ENCODE measurements at places on chromosomes 3 and 15.

DNA sequence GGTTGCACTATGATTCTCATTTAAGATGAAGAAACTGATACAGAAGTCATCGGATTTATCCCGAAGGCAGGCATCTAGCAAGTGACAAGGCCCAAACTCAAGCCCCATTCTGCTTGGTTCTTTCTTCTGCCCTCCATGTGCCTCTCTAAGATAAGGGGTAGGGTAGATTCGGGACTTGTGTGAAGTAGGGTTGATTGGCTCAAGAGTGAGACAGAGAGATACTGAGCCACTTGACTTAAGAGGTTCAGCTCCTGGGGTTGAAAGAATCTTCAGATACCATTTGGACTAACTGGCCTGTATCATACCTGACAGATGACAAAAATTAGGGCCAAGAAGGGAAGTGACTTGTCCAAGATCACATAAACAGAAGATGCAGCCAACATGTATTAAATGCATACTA is 891 bp downstream of the RFT1 start:
- peak overlapping the region; percentile 77 for H3K4me3 ChIP-seq
- peaks cover 13% of the 10 kb centered on the region for H3K36me3 ChIP-seq
- DNase-seq, result no peak

- no peaks in the 10 kb centered on the region for H3K4me1 ChIP-seq
- DNase-seq, result no peak
- H3K36me3 ChIP-seq, result no peaks in the 10 kb centered on the region
- H3K27me3 ChIP-seq, result no peaks in the 10 kb centered on the region
- H3K27ac ChIP-seq, result no peak overlapping the region
Measured at GRCh38 chr15:63877713-63878271, 44.0 kb upstream of the HERC1 start.

- no peak overlapping the region for H3K4me3 ChIP-seq
- H3K27me3 ChIP-seq, result no peaks in the 10 kb centered on the region
- peaks cover 98% of the 10 kb centered on the region for H3K4me1 ChIP-seq
- DNase-seq, result no peak
- H3K36me3 ChIP-seq, result no peaks in the 10 kb centered on the region
Measured at GRCh38 chr15:63523306-63523990, 19.1 kb downstream of the USP3 start.

DNA sequence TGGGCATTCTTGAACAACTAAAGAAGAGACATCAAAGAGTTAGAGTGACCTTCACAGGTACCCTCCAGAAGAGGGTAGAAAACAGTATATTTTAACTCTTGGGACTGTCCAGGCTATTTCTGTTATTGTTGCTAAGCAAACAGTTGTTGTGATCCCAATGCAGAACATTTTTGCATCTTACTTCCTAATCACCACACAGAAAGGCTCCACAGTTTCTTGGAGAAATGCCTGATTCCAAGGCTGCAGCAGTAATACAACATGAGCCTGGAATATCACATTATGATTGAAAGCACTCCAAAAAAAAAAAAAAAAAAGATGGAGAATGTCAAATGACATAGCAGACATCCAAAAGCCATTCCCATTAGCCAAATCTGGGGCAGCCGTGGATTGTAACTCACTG is 195.6 kb downstream of the CTNNB1 start:
- no peak overlapping the region for H3K27ac ChIP-seq
- no peaks in the 10 kb centered on the region for H3K36me3 ChIP-seq
- no peak overlapping the region for H3K4me3 ChIP-seq
- H3K4me1 ChIP-seq, result no peaks in the 10 kb centered on the region
- no peak for DNase-seq

GRCh38 chr15:99345832-99346462 is 94.7 kb downstream of the LRRC28 start:
- no peaks in the 10 kb centered on the region for H3K27me3 ChIP-seq
- DNase-seq, result no peak
- H3K4me3 ChIP-seq, result no peak overlapping the region
- H3K36me3 ChIP-seq, result no peaks in the 10 kb centered on the region
- no peak overlapping the region for H3K27ac ChIP-seq

DNA sequence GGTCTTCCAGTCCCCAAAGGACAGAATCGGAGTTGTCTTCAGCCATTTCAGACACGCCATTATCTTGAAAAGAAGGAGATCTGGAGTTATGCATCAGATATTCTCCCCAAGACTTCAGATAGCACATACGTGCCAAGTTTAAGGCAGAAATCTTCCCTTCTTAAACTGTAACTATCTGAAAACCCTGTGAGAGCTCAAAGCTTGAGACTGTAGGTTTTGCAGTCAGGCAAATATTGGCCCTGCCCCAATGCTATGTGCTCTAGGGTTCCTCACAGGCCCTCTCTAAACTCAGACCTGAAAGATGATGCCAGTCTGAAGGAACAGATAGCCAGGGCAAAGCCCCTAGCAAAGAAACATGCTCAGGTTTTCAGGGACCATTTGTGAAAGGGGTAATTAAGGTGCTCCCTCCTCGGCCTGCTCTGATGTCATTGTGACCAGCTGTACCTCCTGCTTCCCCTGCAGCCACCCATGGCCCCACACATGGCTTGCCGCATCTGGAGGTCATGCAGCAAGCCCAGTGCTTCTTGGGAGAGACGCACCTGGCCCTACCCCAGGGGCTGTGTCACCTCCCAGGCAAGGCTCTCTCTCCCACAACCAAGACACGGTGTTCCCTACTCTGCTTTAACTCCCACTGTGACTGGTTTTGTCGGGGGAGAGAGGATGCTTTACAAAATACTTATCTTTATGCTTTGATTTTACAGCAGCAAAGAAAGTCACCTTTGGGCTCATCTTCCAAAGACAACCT is 53.4 kb upstream of the POMGNT2 start:
- DNase-seq, result no peak
- peaks cover 25% of the 10 kb centered on the region for H3K4me1 ChIP-seq
- H3K36me3 ChIP-seq, result no peaks in the 10 kb centered on the region
- H3K27me3 ChIP-seq, result no peaks in the 10 kb centered on the region

DNA sequence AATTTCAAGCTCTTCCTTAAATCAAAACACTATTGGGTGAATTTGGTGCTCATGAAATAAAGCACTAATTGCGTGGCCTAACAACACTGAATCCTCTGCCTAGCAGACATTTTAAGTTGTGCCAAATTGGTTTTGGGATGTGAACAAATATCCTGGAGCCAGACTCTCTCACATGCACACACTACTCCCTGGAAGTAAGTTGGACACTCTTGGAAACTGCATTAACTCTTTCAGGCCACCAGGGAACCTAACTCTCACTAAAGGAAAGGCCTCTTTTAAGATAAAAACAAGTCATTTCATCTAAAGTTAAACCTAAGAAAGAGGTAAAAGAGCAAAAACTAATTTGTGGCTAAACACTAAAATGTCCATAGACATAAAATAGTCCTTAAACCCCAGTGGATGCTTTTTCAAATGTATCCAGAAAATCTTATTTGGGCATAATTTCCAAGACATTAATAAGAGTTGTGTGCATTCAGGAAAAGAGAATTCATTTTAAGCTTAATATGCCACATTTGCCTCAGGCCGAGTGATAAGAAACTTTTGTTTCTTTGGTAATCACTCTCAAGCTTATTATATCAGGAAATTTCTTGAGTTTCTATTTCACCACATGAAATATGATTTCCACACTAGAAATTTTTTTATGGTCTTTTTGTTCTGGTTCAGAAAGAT is 61.8 kb downstream of the ZBTB20 start:
- no peak for DNase-seq
- H3K27ac ChIP-seq, result no peak overlapping the region
- H3K27me3 ChIP-seq, result no peaks in the 10 kb centered on the region
- no peaks in the 10 kb centered on the region for H3K4me1 ChIP-seq
- H3K4me3 ChIP-seq, result no peak overlapping the region
- H3K36me3 ChIP-seq, result no peaks in the 10 kb centered on the region

GRCh38 chr3:185215873-185216606 is 37.8 kb downstream of the EHHADH start:
- H3K27me3 ChIP-seq, result no peaks in the 10 kb centered on the region
- no peak overlapping the region for H3K27ac ChIP-seq
- no peak overlapping the region for H3K4me3 ChIP-seq
- H3K36me3 ChIP-seq, result no peaks in the 10 kb centered on the region
- no peak for DNase-seq
- no peaks in the 10 kb centered on the region for H3K4me1 ChIP-seq

DNA sequence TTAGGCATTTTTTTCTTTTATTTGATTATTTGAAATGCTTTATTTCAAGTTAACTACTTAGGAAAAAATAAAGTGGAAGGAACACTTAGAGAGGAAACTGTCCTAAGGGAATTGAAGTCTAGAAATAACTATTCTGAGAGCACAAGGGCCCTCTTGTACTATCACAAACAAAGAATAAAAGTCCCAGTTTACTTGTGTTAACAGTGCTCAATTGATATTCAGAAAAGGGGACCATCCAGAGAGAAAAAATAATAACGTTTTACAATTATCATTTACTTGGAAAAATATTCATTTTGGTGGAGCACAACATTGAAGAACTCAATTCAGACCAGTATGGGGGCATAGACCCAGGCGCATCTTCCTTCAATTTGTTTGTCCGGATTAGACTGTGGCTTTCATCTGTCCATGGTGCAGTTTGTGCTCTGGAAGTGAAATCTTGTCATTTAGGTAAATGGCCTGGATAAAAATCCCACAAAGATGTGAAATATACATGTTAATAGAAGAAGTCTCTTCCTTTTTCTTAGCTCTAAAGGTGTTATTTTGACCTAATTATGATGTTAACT is 54.5 kb upstream of the SAMMSON start:
- H3K4me3 ChIP-seq, result no peak overlapping the region
- no peak overlapping the region for H3K27ac ChIP-seq
- no peaks in the 10 kb centered on the region for H3K36me3 ChIP-seq
- no peaks in the 10 kb centered on the region for H3K27me3 ChIP-seq

- peaks cover 5% of the 10 kb centered on the region for H3K27me3 ChIP-seq
- no peak overlapping the region for H3K4me3 ChIP-seq
- DNase-seq, result peak; percentile 30
- no peaks in the 10 kb centered on the region for H3K36me3 ChIP-seq
- no peak overlapping the region for H3K27ac ChIP-seq
Measured at GRCh38 chr15:41585127-41586047, 26.4 kb downstream of the TYRO3 start.

- peaks cover 48% of the 10 kb centered on the region for H3K4me1 ChIP-seq
- peak overlapping the region; percentile 3 for H3K27ac ChIP-seq
- no peak overlapping the region for H3K4me3 ChIP-seq
Measured at GRCh38 chr15:85408270-85408746, 27.9 kb downstream of the AKAP13 start.

- H3K36me3 ChIP-seq, result no peaks in the 10 kb centered on the region
- DNase-seq, result no peak
- no peaks in the 10 kb centered on the region for H3K4me1 ChIP-seq
- no peak overlapping the region for H3K4me3 ChIP-seq
- no peak overlapping the region for H3K27ac ChIP-seq
- no peaks in the 10 kb centered on the region for H3K27me3 ChIP-seq
Measured at GRCh38 chr3:161035711-161036110, 69.4 kb downstream of the B3GALNT1 start.

DNA sequence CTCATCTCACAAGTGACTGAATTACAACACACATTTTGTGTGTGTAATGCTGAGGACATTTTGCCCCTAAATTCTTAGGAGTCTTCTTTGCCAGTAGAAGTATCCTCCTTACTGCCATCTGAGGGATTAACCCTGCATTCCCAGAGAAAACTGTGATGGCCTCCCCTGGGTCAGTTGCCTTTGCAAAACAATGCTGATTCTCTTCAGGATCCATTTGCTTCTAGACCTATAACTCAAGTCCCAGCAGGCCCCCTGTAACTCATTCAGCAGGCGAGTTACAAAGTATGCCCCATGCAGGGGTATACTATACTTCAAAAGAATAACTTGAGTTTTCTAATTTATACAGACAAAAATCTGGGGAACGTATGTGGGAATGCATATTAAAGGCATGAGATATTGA is 6.6 kb upstream of the MCF2L2 start:
- no peak for DNase-seq
- no peak overlapping the region for H3K27ac ChIP-seq
- no peaks in the 10 kb centered on the region for H3K36me3 ChIP-seq
- peaks cover 20% of the 10 kb centered on the region for H3K4me1 ChIP-seq

GRCh38 chr3:128113817-128114794 is 9.5 kb downstream of the RUVBL1 start:
- no peak for DNase-seq
- peak overlapping the region; percentile 38 for H3K27ac ChIP-seq
- no peak overlapping the region for H3K4me3 ChIP-seq
- no peaks in the 10 kb centered on the region for H3K27me3 ChIP-seq
- peaks cover 12% of the 10 kb centered on the region for H3K36me3 ChIP-seq

- no peaks in the 10 kb centered on the region for H3K36me3 ChIP-seq
- no peak overlapping the region for H3K27ac ChIP-seq
- no peak overlapping the region for H3K4me3 ChIP-seq
- DNase-seq, result no peak
- H3K27me3 ChIP-seq, result no peaks in the 10 kb centered on the region
- no peaks in the 10 kb centered on the region for H3K4me1 ChIP-seq
Measured at GRCh38 chr3:29922992-29923746, 642.3 kb downstream of the RBMS3 start.

- H3K27ac ChIP-seq, result no peak overlapping the region
- no peak for DNase-seq
- no peaks in the 10 kb centered on the region for H3K27me3 ChIP-seq
- no peak overlapping the region for H3K4me3 ChIP-seq
- H3K4me1 ChIP-seq, result no peaks in the 10 kb centered on the region
- no peaks in the 10 kb centered on the region for H3K36me3 ChIP-seq
Measured at GRCh38 chr15:100125401-100126191, 216.2 kb downstream of the ADAMTS17 start.

DNA sequence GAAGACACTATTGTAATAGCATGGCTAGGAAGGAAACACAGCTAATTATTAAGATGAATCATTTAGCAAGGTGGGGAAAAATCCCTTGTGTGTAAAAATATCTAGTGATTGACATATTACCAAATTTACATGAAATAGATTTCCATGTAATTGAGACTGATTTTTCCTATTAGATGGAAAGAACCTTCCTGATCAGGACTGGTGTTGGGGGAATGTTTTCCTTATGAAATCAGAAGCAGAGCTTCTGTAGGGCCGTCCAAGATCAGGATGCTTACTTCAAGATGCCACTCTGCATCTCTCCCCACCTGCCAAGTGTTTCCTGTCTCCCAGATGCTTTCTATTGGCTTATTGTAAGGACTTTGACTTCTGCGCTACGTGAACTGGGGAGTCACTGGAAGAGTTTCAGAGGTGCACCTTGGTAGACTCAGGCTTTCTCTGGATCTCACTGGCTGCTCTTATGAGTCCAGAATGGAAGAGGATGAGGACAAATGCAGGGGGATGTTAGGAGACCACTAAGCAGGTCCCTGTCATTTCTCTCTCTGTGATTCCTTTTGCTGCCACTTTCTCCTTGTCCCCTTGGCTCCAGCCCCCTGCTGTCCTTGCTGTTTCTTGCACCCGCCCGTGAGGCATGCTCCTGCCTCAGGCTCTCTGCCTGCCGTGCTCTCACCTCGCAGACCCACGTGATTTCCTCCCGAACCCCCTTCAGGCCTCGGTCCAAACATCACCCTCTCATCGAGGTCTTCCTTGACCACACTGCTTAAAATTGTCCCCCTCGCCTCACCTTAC is 30.1 kb downstream of the BTD start:
- H3K27ac ChIP-seq, result no peak overlapping the region
- H3K36me3 ChIP-seq, result no peaks in the 10 kb centered on the region
- no peaks in the 10 kb centered on the region for H3K27me3 ChIP-seq
